ENCODE measurements at places on chromosomes 2 and 18.

DNA sequence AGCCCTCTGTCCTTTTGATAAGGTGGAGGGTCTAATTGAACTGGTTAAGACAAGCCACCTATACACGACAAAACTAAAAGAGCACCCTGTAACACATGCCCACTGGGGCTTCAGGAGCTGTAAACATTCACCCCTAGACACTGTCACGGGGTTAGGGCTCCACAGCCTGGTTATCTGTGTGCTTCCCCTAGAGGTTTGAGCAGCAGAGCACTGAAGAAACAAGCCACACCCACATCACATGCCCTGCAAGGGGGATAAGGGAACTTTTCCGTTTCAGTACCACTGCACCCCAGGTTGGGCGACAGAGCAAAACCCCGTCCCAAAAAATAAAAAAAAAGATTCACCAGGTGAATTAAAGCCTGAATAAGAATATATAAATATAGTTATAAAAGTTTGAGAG, 913.7 kb upstream of the ACVR2A start:
- no peak for DNase-seq

- DNase-seq, result no peak
These were observed 60.9 kb upstream of the NT5C1B start for GRCh38 chr2:18650221-18650620.

DNA sequence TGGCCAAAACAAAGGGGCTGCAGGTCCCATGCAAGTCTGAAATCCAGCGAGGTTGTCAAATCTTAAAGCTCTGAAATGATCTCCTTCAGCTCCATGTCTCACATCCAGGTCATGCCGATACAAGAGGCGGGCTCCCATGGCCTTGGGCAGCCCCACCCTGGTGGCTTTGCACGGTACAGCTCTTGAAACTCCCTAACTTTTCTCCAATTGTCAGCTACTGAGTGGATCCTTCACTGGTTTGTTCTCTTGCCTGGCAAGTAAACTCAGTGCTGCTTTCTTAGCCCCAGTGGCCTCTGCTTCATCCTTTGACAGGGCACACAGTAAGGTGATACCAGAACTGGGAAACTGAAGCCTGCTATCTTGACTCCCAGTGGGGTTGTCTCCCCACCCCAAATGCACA, 26.3 kb downstream of the SERPINB13 start:
- no peak for DNase-seq

GRCh38 chr2:11862049-11862448, 115.6 kb downstream of the LPIN1 start:
- peak; percentile 45 for DNase-seq

DNA sequence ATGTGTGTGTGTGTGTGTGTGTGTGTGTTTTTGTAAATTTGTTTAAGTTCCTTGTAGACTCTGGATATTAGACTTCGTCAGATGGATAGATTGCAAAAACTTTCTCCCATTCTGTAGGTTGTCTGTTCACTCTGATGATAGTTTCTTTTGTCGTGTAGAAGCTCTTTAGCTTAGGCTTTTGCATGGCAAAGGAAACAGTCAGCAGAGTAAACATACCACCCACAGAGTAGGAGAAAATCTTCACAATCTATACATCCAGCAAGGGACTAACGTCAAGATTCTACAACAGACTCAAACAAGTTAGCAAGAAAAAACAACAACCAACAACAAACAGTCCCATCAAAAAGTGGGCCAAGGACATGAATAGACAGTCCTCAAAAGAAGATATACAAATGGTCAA, 336.7 kb upstream of the ATP5MC3 start:
- DNase-seq, result no peak

GRCh38 chr2:95305380-95306061, 8.4 kb downstream of the KCNIP3 start:
- no peak for DNase-seq

DNA sequence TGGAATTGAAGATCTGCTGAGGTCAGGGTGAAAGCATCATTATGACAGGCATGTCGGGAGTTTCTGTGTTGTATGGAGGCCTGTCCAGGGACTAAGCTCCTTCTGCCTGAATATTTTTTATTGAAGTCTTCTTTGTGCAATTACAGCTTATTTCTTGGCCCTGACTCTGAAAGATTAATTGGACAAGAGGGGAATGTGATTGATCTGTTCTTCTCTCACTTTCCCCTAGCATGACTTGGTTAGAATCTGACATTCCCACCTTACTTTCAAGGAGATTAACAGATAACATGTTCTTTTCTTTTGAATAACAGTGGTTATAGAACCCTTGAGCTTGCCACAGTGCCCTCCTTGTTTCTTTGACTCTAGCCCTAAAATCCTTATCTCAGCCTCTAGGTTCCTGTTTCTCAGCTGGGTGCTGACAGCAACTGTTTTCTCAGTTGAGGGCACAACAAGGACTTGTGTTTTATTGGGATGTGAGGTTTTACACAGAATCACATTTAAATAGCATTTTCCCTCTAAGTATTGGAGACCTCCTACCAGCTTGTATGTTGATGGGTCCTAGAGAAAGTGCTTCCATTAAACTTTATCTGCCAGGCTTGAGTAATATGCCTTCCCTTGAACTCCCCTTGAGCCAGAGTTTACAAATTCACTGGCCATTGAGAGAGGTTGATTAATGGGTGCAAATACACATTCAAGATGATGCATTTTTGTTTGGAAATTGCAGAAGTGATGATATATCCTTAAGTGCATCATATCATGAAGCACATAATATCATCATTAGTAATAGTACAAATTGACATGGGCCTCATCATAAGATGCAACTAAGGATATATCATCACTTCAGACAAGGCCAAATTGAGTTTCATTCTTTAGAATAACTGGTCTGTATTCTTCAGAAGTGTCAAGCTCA, 12.5 kb downstream of the TTLL4 start:
- DNase-seq, result no peak

GRCh38 chr18:54967786-54968185, 8.5 kb upstream of the CCDC68 start:
- no peak for DNase-seq

GRCh38 chr2:238974081-238974480, 126.2 kb downstream of the TWIST2 start:
- no peak for DNase-seq

GRCh38 chr2:72915907-72916742, 1.2 kb upstream of the EMX1 start:
- DNase-seq, result peak; percentile 87

DNA sequence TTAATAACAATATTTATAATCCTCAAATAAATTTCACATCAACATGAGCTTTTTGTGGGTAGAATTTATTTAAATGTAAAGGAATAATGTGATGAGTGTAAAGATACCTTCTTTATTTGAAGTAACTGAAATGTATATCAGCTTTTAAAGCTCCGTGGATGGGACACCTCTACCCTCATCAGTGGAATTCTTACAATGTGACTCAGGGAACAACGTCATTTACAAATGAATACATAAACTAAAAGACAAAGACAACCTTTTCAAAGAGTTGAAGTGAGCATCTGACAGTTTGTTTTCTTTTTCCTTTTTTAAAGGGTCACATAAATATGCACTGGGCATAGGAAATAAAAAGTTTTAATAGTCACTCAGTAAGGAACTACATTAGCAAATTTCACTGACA, 1127.0 kb upstream of the CRIM1 start:
- no peak for DNase-seq

- DNase-seq, result peak; percentile 12
These were observed 32.7 kb upstream of the ABCA12 start for GRCh38 chr2:215171151-215171550.

DNA sequence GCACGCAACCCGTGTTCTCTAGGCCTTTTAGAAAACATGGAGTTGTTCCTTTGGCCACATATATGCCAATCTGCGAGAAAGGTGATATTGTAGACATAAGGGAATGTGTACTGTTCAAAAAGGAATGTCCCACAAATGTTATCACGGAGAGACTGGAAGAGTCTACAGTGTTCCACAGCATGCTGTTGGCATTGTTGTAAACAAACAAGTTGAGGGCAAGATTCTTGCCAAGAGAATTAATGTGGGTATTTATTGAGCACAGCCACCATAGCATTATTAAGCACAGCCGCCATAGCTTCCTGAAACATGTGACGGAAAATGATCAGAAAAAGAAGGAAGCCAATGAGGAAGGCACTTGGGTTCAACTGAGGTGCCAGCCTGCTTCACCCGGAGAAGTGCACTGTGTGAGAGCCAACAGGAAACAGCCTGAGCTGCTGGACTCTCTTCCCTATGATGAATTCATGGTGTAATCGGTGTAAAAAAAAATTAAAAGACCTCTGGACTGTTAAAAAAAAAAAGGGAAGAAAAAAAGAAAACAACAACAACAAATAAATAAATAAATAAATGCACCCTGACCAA, 29.0 kb upstream of the REL start:
- no peak for DNase-seq

GRCh38 chr2:230843132-230843531, 21.6 kb upstream of the ITM2C start:
- no peak for DNase-seq

DNA sequence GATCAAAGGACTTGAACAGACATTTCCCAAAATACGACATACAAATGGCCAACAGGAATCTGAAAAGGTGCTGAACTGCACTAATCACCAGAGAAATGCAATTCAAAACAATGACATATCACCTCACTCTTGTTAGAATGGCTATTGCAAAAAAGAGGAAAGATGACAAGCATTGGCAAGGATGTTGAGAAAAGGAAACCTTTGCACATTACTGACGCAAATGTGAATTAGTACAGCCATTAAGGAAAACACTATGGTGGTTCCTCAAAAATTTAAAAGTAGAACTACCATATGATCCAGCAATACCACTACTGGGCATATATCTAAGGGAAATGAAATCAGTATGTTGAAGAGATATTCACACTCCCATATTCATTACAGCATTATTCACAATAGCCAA, 57.7 kb upstream of the ASPRV1 start:
- no peak for DNase-seq

GRCh38 chr18:31744321-31745067, 16.2 kb downstream of the SLC25A52 start:
- DNase-seq, result no peak

- DNase-seq, result no peak
These were observed 440.4 kb upstream of the CDH20 start for GRCh38 chr18:60892855-60893254.

DNA sequence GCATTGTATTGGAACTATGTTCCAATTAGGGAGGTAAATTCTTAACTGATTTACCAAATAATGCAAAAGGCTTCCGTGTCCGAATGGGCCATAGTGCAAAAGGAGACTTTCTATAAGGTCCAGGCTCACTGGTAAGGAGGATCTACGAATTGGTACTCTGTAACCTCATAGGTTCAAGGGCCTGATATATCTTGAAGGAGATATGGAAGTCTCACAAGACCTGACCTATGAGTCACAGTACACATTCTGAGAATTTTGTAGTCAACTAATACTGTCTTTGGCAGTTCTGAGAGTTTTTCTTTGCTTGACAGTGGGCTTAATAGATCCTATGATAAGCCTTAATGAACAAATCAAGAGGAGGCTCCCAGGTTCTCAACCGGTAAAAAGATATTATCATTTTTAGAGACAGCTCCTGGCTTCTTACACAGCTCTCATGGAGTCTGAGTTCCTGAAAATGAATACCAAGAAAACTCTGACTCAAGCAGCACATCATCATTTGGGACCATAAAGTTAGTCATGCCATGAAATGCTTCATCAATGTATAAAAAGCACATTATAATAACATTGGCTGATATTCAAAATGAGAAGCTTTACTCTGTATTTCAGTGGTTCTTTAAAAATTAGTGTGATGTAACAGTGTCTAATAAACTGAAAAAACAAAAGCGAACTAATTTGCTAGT, 1275.2 kb upstream of the CRIM1 start:
- DNase-seq, result no peak

DNA sequence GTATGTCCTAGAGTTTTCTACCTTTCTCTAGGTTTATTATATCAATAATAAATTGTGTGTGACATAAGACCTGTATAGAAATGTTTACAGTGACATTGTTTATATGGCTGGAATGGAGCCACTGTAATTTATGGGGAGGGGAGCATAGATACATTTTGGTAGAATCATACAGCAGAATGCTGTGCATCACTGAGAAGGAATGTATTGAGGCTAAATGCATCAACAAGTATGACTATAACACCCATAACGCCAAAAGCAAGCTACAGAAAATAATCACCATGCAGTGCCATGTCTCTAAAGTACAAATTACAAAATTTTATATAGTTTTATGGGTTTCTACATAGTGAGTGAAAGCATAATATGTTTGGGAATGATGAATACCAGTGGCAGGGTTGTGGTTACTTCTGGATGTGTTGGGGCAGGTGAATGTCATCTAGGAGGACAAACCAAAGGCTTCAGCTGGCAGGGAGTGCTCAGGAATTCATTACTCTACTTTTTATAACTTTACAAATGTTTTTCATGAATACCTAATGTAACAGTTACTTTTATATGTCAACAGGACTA, 226.0 kb upstream of the NETO1 start:
- DNase-seq, result no peak

DNA sequence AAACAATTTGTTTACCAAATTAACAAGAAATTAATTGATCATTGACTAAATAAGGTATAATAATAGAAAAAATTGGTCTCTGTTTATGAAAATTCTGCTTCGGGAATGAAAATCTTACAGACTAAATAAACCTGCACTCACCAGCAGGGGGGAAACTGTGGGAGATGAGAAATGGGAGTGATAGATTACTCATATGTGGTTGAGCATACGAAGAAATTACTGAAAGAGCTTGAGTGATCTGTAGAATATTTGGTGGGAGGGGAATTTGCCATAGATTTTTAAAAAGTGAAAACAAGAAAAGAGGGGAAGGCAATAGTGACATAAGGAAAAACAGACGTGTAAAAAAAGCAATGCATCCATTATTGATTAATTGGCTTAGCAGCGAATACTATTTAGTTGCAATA, 2.2 kb downstream of the HMSD start:
- peak; percentile 49 for DNase-seq

DNA sequence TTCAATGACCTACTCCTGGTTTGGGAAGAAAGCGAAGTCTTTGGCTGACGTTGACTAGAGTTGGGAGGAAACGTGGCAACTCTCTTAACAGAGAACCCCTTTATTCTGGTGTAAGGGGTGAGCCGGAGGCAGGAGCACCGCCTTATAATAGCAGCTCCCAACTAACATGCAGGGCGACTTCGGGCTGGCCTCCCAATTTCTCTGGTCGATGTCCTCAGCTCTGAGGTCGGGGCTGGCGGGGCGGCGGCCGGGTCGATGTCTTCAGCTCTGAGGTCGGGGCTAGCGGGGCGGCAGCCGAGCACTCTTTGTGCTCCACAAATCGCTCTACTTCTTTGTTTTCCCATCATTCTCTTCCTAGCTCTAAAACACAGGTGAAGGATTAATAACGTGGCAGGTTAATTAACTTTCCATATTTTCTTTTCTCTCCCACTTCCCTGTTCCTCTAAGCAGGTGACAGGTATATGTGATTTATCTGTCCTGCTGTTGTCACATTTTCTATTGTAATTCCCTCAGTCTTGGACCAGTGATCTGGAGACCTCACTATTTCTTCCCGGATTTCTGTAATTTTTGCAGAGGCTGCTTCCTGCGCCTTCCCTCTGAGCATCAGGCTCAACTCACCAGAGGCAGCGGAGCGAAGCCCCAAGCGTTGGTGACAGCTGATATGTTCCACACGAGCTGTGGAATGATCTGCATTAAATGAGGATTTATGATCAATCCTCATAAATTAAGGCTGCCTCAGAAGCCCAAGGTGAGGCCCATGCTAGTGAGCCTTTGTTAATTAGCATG, 64.3 kb downstream of the ACKR3 start:
- DNase-seq, result no peak

Data from GM20000 (cell line).